ENCODE measurements at places on chromosomes 7 and 10.

- DNase-seq: no peak
These were observed 94.5 kb downstream of the HIPK2 start for GRCh38 chr7:139683137-139683921.

DNA sequence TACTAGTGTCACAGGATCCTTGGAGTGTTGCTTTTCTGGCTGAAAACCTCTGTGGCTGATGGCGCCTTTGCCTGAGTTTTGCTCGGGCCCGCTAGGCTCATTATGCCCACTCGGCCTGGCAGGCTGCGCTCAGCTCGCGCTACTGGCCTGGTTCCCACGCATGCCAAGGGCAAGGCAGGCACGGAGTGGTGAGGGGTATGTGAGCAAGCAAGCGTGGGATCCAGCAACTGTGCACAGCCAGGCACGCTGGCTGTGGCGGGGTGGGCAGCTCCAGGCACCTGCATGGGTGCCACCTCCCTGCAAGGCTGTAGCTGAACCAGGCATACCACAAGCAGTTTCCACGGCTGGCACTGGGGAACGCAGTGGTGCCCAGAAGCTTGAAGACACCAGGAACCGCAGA, 562.6 kb downstream of the GRM8 start:
- no peak for DNase-seq

- no peak for DNase-seq
These were observed 62.9 kb upstream of the FAM180A start for GRCh38 chr7:135811506-135811905.

DNA sequence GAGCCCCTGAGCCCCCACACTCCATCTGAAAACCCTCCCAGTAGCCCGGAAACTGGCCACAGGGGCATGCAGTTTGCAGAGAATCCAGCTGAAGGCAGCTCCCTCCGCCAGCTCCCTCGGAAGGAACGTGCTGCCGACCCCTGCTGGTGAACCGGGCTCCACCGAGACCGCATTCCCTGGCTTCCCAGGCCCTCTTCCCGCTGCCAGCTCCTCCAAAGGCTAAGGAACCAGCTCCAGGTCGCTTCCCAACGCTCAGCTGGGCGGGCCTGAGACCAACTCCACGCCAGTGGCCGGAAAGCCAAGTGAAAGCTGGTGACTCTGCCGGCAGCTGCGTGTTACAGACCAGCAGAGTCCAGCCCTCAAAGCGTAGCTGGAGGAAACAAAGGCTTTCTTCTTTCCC, 35.8 kb downstream of the GPER1 start:
- no peak for DNase-seq

- DNase-seq: no peak
These were observed 7.7 kb downstream of the CCDC136 start for GRCh38 chr7:128799451-128799850.

Measured in stimulated activated CD4-positive, alpha-beta T cell treated with anti-CD3 and anti-CD28 coated beads, Interleukin-1b, Interleukin-23, amount 100 ng/mL, for 1 hour (primary cell).